ENCODE measurements at places on chromosomes 7 and 10.

- peak; percentile 76 for DNase-seq
Measured at GRCh38 chr7:35254496-35255442, 869 bp upstream of the TBX20 start.

- DNase-seq, result no peak
Measured at GRCh38 chr10:62297857-62298256, 29.2 kb upstream of the RTKN2 start.

DNA sequence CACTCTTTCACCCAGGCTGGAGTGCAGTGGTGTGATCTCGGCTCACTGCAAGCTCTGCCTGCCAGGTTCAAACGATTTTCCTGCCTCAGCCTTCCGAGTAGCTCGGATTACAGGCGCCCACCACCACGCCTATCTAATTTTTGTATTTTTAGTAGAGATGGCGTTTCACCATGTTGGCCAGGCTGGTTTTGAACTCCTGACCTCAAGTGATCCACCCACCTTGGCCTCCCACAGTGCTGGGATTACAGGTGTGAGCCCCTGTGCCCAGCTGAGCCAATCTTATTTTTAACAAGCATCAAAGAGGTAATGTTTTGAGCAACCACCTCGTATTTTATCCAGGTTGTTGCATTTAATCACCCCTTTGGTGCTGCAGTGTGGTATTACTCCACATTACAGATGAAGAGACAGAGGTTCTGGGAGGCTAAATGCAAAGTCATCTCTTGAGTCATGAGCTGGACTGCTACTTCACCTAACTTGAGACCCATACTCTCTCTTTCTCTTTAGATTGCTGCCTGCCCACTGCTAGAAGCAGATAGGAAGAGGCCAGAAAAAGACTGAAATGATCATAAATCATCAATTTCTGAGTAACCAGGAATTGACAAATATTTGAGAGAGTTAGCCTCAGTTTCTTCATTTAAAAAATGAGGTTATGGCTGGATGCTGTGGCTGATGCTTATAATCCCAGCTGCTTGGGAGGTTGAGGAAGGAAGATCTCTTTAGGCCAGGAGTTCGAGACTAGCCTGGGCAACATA is 116.2 kb downstream of the CAMK1D start:
- no peak for DNase-seq

DNA sequence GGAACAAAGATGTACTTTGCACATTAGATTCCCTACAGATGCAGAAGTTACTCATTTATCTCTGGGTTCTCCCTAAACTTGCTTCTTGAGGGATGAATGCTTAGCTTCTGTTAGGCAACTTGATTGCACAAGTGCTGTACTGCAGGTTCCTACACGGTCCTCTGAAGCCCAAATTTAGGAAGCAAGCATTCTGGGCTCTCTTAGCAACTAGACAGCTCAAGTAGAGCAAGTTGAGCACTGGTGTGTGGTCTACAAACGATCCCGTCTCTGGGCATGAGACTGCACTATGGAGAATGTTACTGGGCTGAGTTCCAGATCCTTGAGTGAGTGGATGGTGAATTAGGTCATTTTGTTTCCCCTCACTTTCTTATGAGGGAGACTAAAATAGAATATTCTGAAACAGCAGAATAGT is 14.3 kb downstream of the SEMA3D start:
- no peak for DNase-seq

DNA sequence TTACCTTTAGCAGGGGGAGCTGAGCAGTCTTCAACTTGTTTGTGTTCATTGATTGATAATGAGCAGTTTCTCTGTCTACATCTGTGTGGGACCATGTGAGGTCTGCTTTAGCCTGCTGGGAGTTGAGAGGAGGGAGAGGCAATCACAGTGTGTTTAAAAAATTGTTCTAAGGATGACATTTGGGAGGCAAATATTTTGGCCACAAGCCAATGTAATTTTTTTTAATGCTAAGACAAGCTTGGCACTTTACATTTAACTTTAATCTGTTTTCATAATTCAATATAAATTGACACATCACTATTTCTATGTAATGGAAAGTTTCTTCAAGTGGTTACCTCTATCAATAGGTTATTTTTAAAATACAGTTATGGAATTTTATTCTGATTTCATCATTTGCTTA is 55.9 kb upstream of the SEMA3A start:
- DNase-seq, result no peak

DNA sequence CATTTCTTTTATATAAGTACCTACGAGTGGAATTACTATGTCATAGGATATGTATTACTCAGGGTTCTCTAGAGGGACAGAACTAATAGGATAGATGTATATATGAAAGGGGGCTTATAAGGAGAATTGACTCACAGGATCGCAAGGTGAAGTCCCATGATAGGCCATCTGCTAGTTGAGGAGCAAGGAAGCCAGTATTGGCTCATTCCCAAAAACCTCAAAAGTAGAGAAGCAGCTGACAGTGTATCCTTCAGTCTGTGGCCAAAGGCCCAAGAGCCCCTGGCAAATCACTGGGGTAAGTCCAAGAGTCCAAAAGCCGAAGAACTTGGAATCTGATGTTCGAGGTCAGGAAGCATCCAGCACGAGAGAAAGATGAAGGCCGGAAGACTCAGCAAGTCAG is 59.8 kb downstream of the GALNT17 start:
- no peak for DNase-seq

- DNase-seq, result no peak
Measured at GRCh38 chr7:1197997-1198625, 34.6 kb upstream of the UNCX start.

- no peak for DNase-seq
Measured at GRCh38 chr7:50646069-50646468, 80.9 kb upstream of the DDC start.

DNA sequence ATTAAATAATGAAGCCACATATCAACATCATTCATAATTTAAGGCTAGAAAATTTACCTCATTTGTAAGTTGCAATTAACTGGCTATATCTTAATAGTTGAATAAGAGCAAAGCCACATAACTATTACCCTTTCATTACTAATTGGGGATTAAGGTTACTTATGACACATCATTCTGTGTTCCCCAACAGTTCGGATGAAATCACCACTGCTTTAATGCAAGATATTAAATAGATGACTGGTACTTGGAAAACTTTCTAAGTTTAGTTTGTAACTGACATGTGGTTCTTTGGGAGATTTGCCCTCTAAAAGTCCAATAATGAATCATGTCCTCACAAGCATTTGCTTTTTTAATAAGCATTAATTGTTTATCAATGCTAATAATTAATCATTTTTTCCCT is 109.1 kb downstream of the MTERF1 start:
- DNase-seq, result no peak

GRCh38 chr7:31146030-31146429 is 93.9 kb downstream of the ADCYAP1R1 start:
- DNase-seq, result no peak

GRCh38 chr10:117511601-117512390 is 30.8 kb upstream of the EMX2 start:
- no peak for DNase-seq

All from right kidney (tissue), 9 donors.